ENCODE measurements at places on chromosomes 16 and 17.

GRCh38 chr17:82776454-82776853, 24.6 kb downstream of the TBCD start:
- no peak for DNase-seq

DNA sequence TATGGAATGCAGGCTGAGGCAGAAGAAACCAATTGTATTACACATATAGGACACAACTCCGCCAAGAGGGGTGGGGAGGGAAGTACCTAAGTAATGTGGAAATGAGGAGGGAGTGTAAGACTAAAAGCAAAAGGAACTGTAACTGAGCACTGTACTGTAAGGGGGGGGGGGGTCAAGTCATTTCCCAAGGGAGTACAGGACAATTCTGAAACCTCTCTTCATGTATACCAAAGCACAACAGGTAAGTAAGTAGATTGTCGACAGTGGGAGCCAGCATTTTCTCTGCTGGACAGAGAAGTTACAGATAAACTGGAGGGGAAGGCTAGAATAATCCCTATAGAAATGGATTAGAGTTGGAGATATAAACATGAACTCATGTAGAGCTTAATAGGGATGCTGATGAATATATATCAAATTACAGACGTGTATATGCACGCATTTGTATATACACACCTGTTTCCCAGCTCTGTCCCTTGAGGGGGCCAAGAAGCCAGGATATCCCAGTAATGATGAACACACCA, 6.4 kb downstream of the USP22 start:
- DNase-seq = no peak

- DNase-seq = no peak
These were observed 817 bp upstream of the JPH3 start for GRCh38 chr16:87601401-87601981.

DNA sequence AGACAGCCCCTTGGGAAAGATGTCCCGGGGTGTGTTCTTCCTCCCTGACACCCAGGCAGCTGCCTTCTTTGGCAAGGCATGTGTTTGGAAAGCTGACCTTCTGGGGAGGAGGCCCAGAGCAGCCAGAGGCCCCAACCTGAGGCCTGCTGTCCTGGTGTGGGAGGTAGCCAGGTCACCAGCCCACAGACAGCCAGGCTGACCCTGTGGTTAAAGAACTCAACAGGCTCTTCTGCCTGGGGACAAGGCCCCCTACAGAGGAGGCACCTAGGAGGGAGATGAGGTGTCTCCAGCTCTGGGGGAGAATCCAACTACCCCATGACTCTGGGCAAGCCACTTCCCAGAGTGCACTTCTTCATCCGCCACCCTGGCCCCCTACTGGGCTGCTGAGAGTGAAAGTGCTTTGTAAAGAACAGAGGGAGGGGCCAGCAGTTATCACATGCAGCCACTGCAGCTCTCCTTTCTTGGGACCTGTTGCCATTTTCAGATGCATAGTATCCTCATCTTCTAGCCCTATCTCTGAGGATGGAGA, 13.1 kb upstream of the SREBF1 start:
- DNase-seq = no peak

GRCh38 chr16:8295513-8296237, 294.6 kb downstream of the TMEM114 start:
- no peak for DNase-seq
